ENCODE measurements at places on chromosomes 1 and 21.

GRCh38 chr1:41545996-41546832 lies 61.7 kb upstream of the EDN2 start:
- no peak for DNase-seq

DNA sequence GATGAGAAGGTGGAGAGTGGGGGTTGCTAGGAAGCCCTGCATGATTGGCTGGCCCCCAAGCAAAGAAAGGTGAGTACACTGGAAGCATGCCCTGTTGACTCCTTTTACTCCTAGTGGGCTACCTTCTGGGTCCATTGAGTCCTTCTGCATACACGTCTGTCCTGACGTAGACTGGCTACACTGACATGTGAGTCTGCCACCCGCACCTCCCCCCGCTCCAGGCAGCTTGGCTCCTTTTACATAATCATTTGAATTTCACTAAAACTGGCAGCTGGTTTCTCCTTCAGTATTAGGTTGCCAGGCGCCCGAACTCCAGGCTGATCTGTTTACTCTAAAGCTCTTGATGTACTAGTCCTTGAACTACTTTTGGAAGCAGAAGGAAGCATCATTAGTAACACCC lies 8.7 kb downstream of the MRPS21 start:
- no peak for DNase-seq

DNA sequence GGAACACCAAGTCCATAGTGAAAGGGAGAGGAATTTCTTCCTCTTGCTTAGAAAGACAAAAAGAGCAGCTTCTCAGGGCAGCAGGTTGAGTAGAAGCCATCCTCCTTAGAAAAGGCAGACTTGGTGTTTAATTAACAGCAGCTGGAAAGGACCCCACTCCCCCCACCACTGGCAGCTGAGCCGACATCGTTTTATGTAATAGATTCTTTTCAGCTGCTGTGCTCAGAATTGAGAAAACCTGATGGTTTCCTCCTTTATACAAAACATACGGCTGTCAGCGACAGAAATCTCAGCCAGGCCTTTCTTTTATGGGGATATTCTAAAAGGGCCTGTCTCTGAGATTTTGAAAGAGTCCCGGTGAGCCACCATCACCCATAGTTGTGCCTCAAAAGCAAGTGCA lies 49.9 kb downstream of the MAN1C1 start:
- no peak for DNase-seq

GRCh38 chr1:216014086-216014485 lies 409.2 kb downstream of the USH2A start:
- no peak for DNase-seq

GRCh38 chr21:17455451-17455850 lies 57.4 kb upstream of the CXADR start:
- DNase-seq = no peak

GRCh38 chr1:22297999-22298398 lies 153.7 kb upstream of the ZBTB40 start:
- DNase-seq = no peak

GRCh38 chr1:245888809-245889208 lies 618.3 kb downstream of the SMYD3 start:
- peak; percentile 53 for DNase-seq

- peak; percentile 72 for DNase-seq
Observed at GRCh38 chr21:14675774-14676530, 129.8 kb upstream of the SAMSN1 start.

DNA sequence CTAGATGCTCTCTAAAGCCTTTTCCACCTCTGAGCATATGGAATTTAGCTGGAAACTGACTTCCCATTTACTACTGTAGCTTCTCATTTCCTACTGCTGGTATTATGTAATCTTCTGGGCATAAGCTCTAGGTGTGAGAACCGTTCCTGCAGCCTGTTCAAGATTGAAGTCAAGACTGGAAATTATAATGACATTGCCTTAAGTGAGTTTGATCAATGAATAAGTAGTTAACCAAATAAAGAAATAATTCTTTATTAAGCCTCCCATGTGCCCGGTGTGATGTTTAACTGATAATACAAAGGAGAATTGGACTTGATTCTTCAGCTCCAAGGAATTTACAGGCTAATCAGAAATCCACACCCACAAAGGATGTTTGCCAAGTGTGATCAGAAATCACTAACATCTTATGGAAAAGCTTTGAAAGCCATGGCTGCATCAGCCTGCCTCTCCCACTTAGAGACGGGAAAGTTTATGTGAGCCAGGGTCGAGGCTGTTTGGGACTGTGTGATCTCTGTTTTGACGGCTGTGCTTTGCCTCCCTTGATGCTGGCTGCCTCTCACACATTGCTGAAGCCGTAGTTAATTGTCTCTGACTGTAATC lies 36.4 kb upstream of the PRELP start:
- DNase-seq = no peak

DNA sequence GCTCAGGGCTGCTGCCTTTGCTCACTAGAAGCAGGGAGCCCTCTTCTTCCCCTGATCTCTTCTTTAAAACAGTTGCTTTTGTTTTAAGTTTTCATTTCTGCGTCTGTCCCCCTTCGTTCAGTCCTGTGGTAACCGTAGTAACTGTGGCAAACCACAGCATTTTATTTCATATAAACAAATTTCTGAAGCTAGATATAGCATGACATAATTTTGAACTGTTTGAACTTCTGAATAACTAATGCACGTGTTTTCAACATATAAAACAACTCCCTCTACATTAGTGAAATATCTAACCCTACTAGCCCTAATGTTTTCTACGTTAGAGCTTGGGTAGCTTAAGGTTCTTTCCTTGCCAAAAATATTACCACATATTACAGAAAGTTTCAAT lies 104.6 kb downstream of the DISP1 start:
- DNase-seq = no peak

GRCh38 chr1:190578017-190578416 lies 100.4 kb upstream of the BRINP3 start:
- no peak for DNase-seq

- no peak for DNase-seq
Observed at GRCh38 chr1:12511516-12512468, 106.2 kb downstream of the DHRS3 start.

- DNase-seq = no peak
Observed at GRCh38 chr1:27785781-27786455, 12.9 kb downstream of the STX12 start.

GRCh38 chr1:84982395-84982794 lies 14.5 kb downstream of the MCOLN2 start:
- no peak for DNase-seq

DNA sequence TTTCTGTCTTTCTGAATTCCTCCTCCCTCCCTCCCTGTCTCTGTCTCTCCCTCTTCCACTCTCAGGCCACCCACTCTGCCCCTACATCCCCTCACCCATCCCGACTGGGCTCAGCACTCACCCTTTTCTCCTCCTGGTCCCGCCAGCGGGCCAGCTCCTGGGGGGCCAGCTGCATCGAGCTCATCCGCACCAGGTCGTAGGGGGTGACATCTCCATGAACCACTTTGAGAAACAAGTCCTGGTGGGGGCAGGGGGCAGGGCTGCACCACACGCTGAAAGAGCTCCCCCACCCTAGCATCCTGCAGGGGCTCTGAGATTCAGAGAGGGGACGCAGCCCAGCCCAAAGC lies 17.8 kb downstream of the SPOCD1 start:
- no peak for DNase-seq

DNA sequence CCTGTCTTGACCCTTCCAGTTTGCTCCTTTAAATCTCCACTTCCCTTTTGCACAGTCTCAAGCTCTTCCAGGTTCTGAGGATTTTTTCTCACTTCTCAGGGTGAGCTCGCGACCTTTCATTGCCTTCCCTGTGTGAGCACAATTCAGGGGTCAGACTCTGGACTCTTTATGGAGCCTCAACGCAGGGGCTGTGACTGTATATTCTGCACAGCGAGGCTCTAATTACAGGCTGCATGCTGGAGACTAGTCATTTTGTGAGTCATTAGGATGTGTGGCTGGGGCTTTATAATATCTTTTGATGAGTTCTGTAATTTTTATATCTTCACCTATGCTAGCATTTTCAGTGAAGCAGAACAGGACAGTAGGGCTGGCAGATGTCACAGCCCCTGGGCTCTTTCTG lies 270.7 kb downstream of the KAZN start:
- DNase-seq = no peak

- peak; percentile 68 for DNase-seq
Observed at GRCh38 chr1:199182186-199182843, 543.5 kb downstream of the PTPRC start.

DNA sequence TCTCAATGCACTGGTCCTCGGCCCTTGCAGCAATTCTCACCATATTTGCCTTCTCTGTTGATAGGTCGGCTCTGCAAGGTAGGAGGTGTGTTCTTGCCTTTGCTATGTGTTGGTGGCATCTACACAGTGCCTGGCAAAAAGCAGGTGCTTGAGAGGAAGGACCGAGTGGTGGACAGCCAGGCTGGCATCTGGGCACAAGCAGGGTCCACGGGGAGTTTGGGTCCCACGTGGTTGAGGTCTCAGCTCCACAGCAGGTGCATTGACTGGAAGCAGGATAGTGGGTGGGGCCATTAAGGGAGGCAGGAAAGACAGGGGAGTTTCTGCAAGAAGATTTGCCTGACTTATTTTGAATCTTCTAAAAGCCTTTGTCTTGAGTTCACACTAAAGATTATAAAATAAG lies 81.2 kb upstream of the WNT4 start:
- no peak for DNase-seq

DNA sequence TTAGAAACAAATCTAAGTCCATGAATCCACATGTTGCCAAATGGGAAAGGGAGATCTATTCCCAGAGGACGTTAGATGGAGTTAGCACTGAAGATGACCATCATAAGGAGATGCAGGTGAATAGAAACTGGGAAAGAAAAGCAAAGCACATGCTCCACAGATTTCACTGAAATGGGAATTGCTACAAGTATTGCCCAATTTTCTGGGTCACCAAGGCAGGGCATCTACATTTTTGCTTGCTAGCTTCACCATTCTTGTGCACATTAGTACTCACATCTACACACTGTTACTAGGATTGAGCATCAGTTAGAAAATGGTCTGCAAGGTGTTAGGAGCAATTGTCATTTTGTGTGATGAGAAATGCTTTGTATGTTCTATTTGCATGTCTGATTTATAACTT lies 99.1 kb downstream of the JAK1 start:
- no peak for DNase-seq

GRCh38 chr1:29282924-29283803 lies 46.8 kb downstream of the PTPRU start:
- DNase-seq = peak; percentile 58

DNA sequence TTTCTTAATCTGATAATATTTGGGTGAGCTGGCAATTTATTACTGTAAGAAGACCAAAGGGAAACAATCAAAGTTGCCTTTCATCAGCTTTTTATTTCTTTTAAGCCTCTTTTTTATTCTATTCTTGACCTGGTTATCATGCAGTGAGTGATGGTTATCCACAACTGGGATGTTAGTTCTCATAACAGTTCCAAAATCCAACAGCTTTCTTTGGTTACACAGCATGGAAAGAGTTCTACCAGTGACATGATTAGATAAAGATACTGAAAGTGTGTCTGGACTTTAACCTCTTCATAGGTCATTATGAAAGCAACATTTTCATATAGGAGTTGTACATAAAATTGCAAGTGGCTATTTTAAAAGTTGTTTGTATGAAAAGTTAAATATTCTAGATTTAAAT lies 163.0 kb downstream of the SYT2 start:
- DNase-seq = no peak

DNA sequence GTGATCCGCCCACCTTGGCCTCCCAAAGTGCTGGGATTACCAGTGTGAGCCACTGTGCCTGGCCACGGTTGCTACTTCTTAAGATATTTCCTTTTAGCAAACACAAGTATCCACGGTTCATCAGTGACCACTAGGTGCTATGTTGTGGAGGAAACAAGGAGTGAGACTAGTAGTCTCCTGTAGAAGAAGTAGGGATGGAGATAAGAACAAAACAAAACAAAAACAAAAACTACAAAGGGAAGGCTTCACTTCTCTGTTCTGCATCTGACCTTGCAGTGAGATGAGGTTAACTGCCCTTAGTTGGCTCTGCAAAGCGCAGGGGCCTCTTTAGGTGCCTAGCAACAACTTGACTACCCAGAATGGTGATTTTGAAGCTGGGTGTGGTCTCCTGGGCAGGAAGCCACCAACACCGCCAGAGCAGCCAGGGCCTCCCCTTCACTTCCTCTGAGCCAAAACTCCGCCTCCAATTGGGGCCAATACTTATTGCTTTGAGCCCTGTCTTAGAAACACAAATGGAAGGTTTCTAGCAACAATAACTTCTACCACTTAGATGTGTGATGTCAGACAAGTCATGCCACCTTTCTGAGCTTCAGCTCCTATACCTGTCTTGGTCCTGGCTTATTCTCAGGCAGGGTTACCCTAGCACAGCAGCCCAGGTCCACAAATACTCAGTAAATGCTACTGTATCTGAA lies 12.8 kb upstream of the CDC42 start:
- DNase-seq = peak; percentile 99

- no peak for DNase-seq
Observed at GRCh38 chr21:25670726-25671125, 31.7 kb downstream of the JAM2 start.

DNA sequence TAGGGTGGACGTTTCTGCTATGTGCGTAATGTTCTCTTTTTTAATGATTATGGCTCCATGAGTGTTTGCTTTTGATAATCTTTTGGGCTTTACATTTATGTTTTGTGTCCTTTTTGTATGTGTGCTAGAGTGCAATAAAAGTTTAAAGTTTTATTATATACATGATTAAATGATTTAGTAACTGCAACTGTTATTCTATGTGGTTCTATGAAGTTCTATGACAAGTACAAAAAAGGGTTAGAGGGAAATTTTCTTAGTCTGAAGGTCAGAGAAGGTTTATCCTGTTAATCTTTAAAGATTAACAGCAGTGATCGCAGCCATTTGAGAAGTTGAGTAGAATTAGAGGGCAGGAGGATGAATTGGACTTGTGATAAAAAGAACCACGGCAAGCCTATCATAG lies 386.4 kb upstream of the CHRM3 start:
- no peak for DNase-seq

DNA sequence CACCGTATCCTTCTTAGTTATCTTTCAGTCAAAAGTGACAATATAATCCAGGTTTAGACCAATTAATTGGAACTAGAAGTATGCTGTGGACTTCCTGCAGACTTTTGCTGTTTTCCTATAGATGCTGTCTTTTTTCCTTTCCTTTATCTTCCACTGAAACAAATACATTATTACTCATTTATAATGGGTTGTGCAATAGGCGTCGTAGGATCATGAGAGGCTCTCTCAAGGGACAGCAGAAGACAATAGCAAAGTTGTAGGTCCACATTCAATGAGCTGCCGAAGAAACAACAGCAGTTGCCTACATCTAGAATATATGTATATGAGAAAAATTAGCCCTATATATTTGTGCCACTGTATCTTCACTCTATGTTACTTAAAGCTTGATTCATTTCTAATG lies 371.6 kb downstream of the AMY1C start:
- no peak for DNase-seq

- no peak for DNase-seq
Observed at GRCh38 chr1:58811303-58811702, 27.5 kb upstream of the JUN start.

DNA sequence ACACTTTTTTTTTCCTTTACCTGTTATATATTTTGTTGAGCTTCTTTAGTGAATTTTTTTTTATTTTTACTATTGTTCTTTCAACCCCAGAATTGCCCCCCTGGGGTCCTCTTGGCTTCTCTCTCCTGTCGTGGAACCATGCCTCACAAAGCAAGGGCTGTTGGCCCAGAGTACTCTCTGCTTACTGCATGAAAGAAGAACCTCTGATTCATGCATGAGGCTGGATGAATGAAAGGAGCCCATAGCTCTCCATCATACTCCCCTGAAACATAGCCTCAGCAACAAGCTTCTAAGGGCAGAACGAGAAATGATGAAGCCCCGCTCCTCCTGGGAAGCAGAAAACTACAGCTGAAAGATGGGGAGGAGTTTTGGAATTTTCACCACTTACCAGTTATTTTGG lies 1441.0 kb downstream of the BRINP3 start:
- DNase-seq = no peak

- DNase-seq = no peak
Observed at GRCh38 chr1:225427235-225428067, at the start of gene LBR. LBR (minus strand) TSS chr1:225428038; CDS start chr1:225424075, 3,963 bp downstream.
